ENCODE measurements at places on chromosomes 16 and 17.

- no peak for DNase-seq
Measured at GRCh38 chr17:76742958-76743357, 5.0 kb downstream of the MFSD11 start.

DNA sequence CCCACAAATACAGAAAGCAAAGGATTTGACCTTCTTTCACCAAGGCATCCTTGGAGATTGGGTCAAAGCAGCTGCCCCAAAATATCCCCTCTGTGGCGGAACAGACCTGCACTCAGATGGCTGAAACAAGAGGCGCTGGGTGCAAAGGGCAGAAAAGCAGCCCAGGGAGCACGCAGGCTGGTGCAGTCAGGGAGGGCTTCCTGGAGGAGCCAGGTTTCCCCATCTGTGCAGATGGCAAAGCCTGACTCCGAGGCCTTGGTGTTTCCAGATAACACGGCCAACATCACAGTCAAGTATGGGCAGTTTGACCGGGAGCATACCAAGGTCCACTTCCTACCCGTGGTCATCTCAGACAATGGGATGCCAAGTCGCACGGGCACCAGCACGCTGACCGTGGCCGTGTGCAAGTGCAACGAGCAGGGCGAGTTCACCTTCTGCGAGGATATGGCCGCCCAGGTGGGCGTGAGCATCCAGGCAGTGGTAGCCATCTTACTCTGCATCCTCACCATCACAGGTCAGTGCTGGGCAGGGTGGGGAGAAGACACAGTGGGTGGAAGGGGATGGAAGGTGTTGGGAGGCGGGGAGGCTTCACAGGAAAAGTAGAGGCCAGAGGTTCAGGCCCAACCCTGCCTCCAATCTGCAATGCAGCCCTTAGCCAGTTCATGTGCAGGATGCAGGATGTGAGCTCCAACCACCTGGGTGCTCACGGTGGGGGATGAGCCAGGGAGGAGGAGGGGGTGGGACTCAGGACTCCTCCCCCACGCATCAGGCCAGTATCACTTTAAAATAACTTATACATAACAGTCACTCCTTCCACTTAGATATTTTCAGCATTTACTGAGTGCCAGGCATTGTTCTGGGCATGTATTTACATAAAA, 26.4 kb upstream of the BEAN1 start:
- DNase-seq: no peak

DNA sequence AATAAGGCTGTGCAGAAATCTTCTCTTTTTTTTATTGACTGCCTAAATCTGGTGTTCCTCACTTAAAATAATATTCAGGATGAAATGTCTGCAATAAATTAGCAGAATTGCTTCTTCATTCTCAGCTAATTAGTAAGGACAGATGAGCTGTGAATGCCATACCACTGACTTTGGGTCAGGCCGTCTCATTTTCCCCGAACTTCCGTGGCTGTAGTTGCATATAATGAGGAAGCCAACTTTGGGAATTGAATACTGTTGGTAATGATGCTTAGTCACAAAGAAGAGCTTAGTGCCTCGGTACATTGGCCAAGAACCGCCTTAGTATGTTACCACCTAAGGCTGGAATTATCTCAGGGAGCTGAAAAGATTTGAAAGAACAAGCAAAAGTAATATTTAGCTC, 47.6 kb downstream of the NUP93 start:
- no peak for DNase-seq

- no peak for DNase-seq
Measured at GRCh38 chr16:27392671-27393070, 9.3 kb upstream of the IL21R start.

DNA sequence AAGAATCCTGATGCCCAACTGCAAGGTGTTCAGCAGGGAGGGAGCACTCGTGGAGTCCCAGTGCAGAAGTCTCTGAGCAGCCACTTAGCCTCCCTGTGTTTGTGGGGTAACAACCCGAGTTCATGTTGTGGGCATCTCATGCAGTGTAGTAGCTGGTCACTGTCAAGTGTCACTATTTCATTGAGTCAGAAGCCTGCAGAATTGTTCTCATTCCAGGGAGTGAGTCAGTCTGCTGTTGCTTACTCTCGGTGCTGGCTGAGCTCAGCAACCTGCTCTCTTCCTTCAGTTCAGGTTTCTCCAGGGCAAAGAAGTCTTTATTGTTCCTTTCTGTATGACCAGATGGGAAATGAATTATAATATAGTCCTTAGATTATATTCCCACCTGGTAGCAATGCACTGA, 24.1 kb downstream of the HMOX2 start:
- DNase-seq: no peak

DNA sequence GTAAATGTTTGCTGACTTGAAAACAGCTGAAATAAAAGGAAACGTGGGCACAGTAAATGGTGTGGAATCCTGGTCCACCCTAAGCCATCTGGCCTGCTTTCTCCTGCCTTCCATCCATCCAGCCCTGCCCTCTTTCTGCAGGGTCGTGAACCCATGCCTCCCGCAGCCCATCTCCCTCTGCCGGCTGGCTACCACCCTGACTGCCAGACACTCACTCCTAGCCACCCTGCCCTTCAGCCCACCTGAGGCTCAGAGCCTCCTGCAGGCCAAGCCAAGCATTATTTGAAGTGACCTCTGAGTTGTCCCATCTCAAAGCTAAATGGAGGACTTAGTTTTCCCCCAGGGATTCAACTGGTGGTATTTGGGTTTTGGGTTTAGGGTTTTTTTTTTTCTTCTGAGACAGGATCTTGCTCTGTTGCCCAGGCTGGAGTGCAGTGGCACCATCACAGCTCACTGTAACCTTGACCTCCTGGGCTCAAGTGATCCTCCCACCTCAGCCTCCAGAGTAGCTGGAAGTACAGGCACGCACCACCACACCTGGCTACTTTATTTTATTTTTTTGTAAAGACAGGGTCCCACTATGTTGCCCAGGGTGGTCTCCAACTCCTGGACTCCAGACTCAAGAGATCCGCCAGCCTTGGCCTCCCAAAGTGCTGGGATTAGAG, 8.4 kb downstream of the ZDHHC1 start:
- no peak for DNase-seq

GRCh38 chr17:8072341-8072728, 15.2 kb downstream of the ALOX12B start:
- no peak for DNase-seq

GRCh38 chr17:27322026-27322425, 28.1 kb downstream of the WSB1 start:
- DNase-seq: no peak

- no peak for DNase-seq
Measured at GRCh38 chr16:71758293-71758760, 33.8 kb upstream of the PHLPP2 start.

GRCh38 chr16:54284931-54285413, 1.6 kb downstream of the IRX3 start:
- no peak for DNase-seq

GRCh38 chr17:70242781-70243437, 73.6 kb downstream of the KCNJ2 start:
- DNase-seq: no peak

DNA sequence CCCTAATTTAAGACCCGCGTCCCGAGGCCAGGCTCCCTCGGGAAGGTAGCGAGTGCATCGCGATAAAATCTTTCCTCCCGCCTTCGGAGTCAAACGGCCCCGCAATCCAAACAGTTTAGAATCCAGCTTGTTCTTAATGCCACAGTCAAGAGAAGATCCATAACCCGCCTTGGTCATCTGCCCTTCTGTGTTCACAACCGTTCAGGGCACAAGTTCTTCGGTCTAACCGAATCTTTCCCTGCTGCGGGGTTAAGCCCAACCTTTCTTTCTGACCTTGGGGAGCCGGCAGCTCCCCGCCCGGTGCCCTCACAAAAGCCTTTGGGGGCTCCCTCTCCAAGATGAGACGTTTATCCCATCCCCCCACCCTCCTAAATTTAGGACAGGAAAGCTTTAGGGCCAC, 30.3 kb downstream of the CPSF4L start:
- DNase-seq: no peak

DNA sequence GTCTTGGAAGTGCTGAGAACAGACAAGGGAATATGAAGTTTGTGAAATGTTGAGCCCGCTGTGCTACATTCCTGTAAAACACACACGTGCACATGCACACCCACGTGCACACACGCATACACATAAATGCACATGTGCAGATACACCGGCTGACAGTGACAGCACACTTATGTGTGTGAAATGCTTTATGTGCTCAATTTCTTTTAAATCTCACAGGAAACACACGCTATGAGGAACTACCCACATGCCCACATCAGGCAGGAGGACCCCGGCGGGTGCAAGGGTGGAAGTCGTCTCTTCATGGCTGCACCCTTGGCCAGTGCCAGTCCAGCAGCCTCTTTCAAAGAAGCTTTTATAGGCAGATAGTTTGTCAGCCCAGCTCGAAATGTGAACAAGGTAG, 561 bp upstream of the WFDC1 start:
- DNase-seq: no peak

DNA sequence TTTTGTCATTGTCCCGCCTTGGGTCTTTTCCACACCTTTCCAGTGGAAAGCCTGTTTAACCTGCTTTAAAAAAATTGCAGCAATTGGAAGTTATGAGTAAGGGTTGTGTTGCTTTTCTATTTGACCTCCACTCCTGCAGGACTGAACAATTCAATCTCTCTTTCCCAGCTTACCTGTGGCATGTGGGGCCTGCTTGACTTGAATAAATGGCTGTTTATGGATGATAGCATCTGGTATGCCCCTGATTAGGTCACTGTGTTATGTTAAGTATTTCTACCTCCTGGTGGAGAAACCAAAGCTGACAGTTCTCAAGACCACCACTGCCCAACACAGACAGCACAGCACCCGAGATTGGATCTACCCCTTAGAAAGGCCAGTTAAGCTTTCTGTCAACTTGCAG, 64.8 kb upstream of the NOG start:
- no peak for DNase-seq

DNA sequence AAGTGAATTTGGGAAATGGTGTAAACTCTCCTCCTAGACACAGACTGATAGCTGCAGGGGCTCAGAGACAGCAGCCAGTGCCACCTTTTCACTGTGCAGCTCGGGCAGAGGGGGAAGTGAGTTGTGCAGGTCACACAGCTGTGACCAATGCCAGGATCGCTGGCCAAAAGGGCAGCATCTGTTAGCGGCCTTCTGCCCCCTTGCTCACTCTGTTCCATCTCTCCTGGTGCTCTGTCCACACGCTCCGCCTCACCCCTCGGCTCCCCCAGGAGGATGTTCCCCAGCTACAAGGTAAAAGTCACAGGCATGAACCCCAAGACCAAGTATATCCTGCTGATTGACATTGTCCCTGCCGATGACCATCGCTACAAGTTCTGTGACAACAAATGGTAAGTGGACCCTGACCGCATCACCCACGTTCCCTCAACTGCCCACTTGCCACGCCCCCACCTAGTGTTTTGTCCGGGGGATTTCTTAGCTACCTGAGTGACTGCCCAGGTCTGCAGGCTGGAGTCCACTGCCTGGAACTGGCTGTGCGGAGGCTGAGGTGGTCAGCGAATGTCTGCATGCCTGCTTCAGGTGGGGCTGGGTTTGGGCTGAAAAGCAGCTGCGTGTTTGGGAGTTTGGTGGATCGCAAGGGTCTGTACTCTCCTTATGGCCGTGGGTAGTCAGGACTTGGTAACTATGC, 13.5 kb downstream of the TBX4 start:
- no peak for DNase-seq

DNA sequence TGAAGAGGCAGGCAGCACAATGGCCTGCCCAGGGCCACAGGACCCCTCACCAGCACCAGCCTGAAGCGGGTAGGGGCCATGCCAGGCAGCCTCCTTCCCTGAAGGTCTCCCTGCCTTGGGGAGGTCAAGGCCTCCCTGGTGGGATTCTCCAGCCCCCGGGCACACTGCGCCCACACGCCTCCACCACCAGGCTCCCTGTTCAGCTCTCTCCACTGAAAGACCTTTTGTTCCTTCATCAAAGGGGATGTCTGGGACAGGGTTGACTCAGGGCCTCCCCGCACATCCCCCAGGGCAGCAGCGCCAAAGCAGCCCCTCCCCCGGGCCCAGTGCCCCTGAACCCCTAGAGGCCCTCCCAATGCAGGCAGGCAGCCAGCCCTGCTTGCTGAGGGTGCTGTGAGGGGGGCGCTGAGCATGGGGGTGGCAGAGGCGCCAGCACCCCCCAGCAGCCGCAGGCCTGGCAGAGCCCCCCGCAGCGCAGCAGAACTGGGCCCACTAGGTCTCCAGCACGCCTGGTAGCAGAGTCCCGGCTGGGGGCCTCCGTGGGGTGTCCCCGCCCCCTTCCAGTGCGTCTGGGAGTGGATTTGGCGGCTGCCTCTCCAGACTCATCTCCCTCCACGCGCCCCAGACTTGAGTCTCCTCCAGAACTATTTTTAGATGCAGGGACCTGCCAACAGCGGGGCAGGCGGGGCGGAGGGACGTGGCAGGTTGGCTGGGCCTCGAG, 13.1 kb downstream of the BCAR1 start:
- no peak for DNase-seq

GRCh38 chr17:6753006-6753445, 2.8 kb upstream of the XAF1 start:
- DNase-seq: no peak

DNA sequence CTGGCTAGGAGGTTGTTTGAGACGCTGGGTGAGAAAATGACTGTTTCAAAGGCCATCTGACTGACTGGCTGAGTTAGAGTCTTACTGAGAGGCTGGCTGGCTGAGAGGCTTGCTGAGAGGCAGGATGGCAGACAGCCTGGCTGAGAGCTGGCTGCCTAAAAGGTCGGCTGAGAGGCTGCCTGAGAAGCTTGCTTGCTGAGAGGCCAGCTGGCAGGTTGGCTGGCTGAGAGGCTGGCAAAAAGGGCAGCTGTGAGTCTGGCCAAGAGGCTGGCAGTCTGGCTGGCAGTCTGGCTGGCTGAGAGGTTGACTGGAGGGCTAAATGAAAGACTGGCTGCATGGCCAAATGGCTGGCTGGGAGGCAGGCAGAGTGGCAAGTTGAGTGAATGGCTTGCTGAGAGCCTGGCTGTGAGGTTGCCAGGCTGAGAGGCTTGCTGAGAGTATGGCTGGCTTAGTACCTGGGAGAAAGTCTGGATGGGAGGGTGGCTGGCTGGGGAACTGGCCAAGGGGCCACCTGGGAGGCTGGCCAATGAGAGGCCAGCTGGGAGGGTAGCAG, 35.3 kb upstream of the ACSM2B start:
- no peak for DNase-seq

DNA sequence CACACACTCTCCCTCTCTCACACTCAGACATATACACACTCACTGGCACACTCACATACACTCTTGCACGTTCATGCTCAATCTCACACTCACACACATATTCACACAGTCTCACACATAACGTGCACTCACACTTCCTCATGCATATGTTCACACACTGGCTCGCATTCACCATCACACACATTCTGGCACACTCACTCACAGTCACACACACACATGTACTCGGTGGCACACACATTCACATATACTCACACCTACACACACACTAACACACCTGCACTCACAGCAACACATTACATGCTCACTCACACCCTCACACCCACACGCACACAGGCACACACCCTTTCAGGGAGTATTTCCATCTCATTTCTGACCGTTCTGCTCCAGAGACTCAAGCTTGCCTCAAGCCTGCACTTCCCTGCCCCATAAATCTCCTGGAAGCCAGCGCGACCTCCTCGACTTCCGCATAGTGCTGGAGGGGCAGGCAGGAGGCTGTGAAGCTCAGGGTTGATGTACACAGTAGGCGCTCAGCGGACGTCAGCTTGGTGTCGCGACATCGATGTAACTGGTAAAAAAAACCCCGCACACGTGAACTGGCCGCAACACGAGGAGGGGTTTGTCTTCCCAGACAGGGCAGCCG, 66.7 kb upstream of the FOXF1 start:
- DNase-seq: no peak

- DNase-seq: no peak
Measured at GRCh38 chr16:66713076-66713475, 16.5 kb upstream of the CMTM4 start.
